ENCODE measurements at places on chromosomes 12 and 14.

GRCh38 chr14:77752799-77753516, 8.0 kb downstream of the SNW1 start:
- peaks cover 19% of the 10 kb centered on the region for H3K36me3 ChIP-seq
- no peak for DNase-seq
- no peaks in the 10 kb centered on the region for H3K27me3 ChIP-seq
- H3K4me3 ChIP-seq: no peak overlapping the region

DNA sequence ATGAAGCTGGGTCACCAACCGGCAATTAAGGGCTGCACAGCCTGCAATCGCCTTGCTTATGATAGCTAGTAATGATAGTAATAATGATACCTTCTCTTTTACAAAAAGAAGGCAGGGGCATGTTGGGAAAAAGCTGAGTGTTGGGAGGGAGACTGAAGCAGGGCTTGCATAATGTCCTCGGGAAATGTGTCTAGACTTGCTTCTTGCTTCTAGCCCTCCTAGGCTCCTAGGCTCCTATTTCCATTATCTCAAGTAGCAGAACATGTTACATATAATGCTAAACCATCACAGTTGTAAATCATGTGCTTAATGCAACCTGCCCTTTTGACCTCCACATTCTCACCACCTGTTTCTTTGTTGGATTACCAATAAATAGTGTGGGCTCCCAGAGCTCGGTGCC, 18.7 kb downstream of the RERGL start:
- H3K4me3 ChIP-seq: no peak overlapping the region
- H3K36me3 ChIP-seq: no peaks in the 10 kb centered on the region
- no peaks in the 10 kb centered on the region for H3K27me3 ChIP-seq
- no peak for DNase-seq
- H3K27ac ChIP-seq: no peak overlapping the region

- no peaks in the 10 kb centered on the region for H3K27me3 ChIP-seq
- H3K4me1 ChIP-seq: peaks cover 2% of the 10 kb centered on the region
- no peak overlapping the region for H3K4me3 ChIP-seq
These were observed 61.7 kb downstream of the KIF26A start for GRCh38 chr14:104200106-104200505.

- peaks cover 4% of the 10 kb centered on the region for H3K4me1 ChIP-seq
- H3K27ac ChIP-seq: no peak overlapping the region
- no peaks in the 10 kb centered on the region for H3K27me3 ChIP-seq
- no peak overlapping the region for H3K4me3 ChIP-seq
These were observed 10.3 kb downstream of the TBPL2 start for GRCh38 chr14:55430024-55430690.

GRCh38 chr14:23294734-23295561, 7.7 kb downstream of the PPP1R3E start:
- H3K36me3 ChIP-seq: no peaks in the 10 kb centered on the region
- H3K4me3 ChIP-seq: no peak overlapping the region

DNA sequence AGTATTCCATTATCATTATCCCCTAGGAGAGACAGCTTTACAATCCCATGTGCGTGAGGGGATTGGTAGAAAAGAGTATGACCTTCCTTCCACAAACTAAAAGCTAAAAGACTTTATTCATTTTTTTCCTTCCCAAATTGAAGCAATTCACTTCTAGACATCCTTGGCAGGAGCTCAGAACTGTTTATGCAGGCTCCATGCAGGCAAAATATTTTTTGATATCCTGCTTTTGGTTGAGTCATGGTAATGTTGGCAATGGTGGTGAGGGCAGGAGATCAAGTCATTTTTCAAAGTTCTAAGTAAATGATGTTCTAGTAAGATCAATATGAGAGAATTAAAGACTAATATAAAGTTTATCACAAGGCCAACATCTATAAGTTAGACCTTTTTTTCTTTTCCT, 1.3 kb upstream of the PLEKHG7 start:
- H3K36me3 ChIP-seq: no peaks in the 10 kb centered on the region
- no peaks in the 10 kb centered on the region for H3K27me3 ChIP-seq
- DNase-seq: no peak
- H3K4me1 ChIP-seq: no peaks in the 10 kb centered on the region

GRCh38 chr14:96247031-96247430, 9.0 kb upstream of the BDKRB1 start:
- H3K36me3 ChIP-seq: peaks cover 10% of the 10 kb centered on the region
- peak overlapping the region; percentile 18 for H3K27ac ChIP-seq
- H3K27me3 ChIP-seq: no peaks in the 10 kb centered on the region
- peak; percentile 12 for DNase-seq
- peaks cover 25% of the 10 kb centered on the region for H3K4me1 ChIP-seq

DNA sequence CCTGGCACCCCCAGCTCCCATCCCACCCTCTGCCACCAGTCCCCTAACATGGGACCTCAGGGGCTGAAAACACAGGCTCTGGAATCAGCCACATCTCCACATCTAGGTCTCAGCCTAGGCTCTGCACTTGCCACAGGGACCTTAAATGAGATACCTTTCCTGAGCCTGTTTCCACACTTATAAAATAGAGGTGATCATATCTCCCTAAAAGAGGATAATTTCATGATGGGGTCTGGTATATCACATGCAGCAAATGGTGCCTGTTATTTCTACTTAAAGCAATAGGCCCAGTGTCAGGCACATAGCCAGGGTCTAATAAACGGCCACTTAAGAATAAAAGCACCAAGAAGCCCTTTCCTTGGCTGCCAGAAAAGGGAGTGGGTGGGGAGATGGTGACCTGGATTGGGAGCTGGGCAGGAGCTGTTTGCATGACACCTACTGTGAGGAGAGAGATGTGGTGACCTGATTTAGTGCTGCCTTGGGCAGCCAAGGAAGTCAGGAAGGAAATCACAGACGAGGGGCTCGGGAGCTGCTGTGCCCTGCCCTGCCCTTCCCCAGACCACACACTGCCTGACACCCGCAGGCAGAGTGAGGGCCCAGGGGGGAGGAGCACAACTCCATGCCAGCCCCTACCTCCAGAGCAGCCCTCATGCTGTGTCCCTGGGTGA, 71.2 kb downstream of the IRF2BPL start:
- H3K36me3 ChIP-seq: no peaks in the 10 kb centered on the region
- no peaks in the 10 kb centered on the region for H3K27me3 ChIP-seq
- H3K27ac ChIP-seq: peak overlapping the region; percentile 94
- no peak for DNase-seq
- H3K4me3 ChIP-seq: no peak overlapping the region

DNA sequence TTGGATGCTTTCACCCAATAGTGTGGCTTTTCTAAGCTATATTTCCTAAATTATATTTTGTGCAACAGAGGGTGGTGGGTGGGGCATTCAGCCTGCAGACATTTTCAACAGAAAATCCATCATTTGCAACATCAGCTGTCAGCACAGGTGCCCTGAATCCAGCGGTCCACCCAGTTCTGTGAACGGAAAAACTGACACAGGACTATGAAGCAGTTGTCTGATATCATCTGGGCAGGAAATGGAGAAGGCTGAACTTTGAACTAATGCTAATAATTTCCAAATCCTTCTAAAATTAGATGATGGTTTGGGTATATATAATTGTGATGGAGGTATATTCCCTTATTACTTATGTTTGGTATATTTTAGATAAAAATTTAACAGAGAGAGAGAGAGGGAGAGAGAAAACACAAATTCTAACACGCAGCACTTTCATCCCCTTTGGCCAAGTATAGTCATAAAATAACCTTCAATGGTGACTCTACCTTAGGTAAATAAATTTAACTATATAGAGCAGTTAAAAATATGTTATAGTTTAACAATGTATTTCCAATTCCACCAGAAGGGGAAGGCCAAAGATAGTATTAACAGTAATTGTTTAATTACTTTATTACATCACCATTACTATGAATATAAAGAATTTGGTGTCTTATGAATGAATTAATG, 58.3 kb upstream of the PTPRB start:
- H3K27me3 ChIP-seq: no peaks in the 10 kb centered on the region
- no peak overlapping the region for H3K4me3 ChIP-seq
- DNase-seq: no peak
- no peaks in the 10 kb centered on the region for H3K4me1 ChIP-seq
- no peaks in the 10 kb centered on the region for H3K36me3 ChIP-seq

- H3K36me3 ChIP-seq: no peaks in the 10 kb centered on the region
- H3K4me1 ChIP-seq: peaks cover 2% of the 10 kb centered on the region
- H3K27ac ChIP-seq: peak overlapping the region; percentile 13
- no peak for DNase-seq
- H3K4me3 ChIP-seq: no peak overlapping the region
These were observed 339 bp downstream of the EDDM3B start for GRCh38 chr14:20768593-20768892.

DNA sequence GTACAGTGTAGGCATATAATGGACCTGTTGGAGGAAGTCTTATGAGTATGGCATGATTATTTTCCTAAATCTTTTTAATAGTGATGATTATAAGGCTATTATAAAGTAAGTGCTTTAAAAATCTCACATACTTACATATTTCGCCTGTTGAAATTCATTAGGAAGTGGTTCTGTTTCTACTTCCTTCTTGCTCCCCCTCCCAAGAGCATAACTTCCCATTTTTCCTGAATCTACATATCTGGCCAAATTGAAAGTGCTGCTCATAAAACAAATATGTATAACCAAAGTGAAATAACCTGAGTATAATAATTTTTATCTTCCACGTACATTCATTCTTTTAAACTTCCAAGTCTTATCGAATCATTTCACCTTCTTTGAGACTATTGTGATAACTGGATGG, 455.6 kb upstream of the SEL1L start:
- H3K4me1 ChIP-seq: no peaks in the 10 kb centered on the region
- H3K36me3 ChIP-seq: no peaks in the 10 kb centered on the region
- H3K4me3 ChIP-seq: no peak overlapping the region
- no peak overlapping the region for H3K27ac ChIP-seq

- DNase-seq: no peak
- H3K36me3 ChIP-seq: no peaks in the 10 kb centered on the region
- no peak overlapping the region for H3K4me3 ChIP-seq
- no peaks in the 10 kb centered on the region for H3K27me3 ChIP-seq
- no peak overlapping the region for H3K27ac ChIP-seq
- no peaks in the 10 kb centered on the region for H3K4me1 ChIP-seq
These were observed 62.9 kb upstream of the PDE3A start for GRCh38 chr12:20305470-20305869.

DNA sequence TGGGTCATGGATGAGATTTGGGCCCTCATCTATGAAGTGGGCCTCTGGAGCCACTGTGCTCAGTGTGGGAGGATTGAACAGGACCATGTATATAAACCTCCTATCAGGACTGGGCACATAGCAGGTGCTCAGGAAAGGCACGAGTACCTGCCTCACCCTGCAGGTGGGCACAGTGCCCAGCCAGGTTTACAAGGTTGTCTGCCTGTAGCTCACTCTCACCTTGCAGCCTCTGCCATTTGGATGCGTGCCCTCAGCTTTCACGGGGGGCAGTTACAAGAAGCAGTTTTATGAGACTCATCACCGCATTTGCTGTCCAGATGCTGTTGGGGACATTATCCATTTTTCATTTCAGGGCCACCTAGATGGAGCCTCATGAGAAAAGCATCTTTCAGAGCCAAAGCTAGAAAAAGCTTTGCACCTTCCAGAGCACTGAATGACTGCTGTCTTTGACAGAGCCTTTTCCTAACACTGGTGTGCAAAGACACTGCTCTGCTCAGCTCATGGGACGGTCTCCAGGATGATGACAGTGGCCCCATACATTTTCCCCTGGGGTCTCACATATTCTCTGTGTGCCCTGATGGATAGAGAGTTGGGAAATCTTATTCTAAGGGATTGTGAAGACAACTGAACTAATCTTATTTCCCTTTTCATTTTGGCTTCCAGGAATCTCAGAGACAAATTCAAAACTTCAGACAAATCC, 327.5 kb upstream of the RTL1 start:
- no peak overlapping the region for H3K27ac ChIP-seq
- H3K36me3 ChIP-seq: no peaks in the 10 kb centered on the region

- H3K27ac ChIP-seq: no peak overlapping the region
- DNase-seq: no peak
- no peaks in the 10 kb centered on the region for H3K4me1 ChIP-seq
- no peaks in the 10 kb centered on the region for H3K27me3 ChIP-seq
These were observed 36.7 kb downstream of the LRTM2 start for GRCh38 chr12:1857086-1857485.
